ENCODE measurements at places on chromosomes 2 and 18. TPM values are rescaled to one million over a fixed set of nuclear protein-coding genes. Genes with fewer than 3 reads are reported as not detected.

GRCh38 chr18:26791676-26792075 lies 73.8 kb downstream of the AQP4 start:
- DNase-seq = no peak

DNA sequence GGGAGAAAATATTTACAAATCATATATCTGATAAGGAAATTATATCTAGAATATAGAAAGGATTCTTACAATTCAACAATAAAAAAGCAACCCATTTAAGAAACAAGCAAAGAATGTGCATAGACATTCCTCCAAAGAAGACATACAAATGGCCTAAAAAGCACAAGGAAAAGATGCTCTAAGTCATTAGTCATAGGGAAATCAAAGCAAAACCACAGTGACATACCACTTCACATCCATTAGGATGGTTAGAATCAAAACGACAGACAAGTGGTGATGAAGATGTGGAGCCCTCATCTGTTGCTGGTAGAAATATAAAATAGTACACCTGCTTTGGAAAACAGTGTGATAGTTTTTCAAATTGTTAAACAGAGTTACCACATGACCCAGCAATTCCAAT lies 48.2 kb downstream of the MAPRE2 start:
- no peak for DNase-seq

DNA sequence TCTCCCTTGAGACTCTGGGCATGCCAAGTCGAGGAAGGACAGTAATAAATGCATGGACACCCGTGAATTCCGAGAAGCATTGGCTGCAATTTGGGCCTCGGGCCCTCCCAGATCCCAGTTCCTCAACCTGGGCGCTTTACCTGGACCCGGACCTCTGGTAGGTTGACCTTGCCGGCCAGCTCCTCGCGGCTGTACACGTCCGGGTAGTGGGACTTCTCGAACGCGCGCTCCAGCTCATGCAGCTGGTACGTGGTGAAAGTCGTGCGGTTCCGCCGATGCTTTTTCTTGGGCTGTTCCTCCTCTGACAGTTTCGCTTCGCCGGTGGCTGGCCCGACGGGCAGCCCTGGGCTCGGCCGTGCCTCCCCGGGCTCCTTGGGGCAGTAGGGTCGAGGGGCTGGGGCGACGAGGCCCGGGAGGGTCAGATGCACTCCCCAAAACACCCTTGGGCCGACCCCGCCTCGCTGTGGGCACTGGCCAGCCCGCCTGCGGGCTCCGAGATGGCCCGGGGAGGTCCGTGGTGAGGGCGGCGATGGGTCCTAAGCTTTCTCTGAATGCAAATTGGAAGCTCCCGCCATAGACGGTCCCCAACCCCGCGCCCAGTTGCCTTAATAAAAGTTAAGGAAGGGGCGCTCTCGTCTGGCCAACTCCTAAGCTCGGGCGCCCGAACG lies 899 bp downstream of the RAX start:
- peak; percentile 38 for DNase-seq

DNA sequence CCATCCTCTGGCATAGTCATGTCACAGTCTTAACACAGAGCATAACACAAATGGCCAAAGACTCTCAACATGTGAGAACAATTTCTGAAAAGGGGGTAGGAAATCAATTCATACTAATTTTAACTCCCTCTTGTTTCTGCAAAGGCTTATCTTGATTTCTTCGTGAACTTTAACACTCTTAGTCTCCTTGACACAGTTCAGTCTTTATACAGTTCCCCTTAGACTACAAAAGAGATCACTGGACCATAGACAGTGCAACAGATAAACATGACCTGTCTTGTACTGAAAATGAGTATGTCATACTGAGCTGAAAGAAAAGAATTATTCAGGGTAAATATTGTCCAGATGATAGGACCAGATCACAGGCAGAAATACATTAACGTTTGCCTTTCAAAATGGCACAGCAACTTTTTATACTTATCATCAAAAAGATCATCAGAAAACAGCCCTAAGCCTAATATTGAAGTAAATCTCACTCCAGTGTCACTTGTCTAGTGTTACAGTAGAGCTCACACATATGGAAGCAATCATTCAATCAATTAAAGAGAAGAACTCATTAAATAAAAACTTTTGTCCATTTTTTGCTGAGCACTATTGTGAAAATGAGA lies 56.4 kb upstream of the VRK2 start:
- no peak for DNase-seq

SCN7A gene
- 0.27 TPM for total RNA-seq

ACMSD gene
- total RNA-seq = 124 TPM

CROCC2 gene
- 0.15 TPM for total RNA-seq

EFHD1 gene
- total RNA-seq = 8.1 TPM

CCDC68 gene
- total RNA-seq = 17.3 TPM

UPP2 gene
- 36.4 TPM for total RNA-seq

Data from right lobe of liver (tissue), 6 donors.